Mucosa of descending colon (tissue), 3 donors: ENCODE measurements at places on chromosomes 11 and 22.

- DNase-seq: no peak
Measured at GRCh38 chr11:67366961-67367760, 6.2 kb downstream of the CLCF1 start.

DNA sequence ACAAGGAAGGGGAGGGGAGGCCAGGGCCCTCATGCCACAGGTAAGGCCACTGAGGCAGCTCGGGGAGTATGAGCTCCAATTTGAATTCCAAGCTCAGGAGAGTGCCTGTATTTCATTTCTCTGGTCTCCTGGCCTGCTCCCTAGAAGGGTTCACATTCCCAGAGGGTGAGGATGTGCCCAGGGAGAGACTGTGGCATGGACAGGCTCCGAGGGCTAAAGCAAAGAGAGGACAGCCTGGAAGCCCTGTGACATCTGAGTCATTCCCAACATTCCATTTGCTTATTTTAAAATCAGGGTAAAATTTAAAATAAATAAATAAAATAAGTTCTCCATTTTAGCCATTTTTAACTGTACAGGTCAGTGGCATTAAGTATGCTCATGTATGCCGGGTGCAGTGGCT is 18.6 kb upstream of the FOLR1 start:
- DNase-seq: no peak

- no peak for DNase-seq
Measured at GRCh38 chr11:112996994-112997393, 35.8 kb downstream of the NCAM1 start.

DNA sequence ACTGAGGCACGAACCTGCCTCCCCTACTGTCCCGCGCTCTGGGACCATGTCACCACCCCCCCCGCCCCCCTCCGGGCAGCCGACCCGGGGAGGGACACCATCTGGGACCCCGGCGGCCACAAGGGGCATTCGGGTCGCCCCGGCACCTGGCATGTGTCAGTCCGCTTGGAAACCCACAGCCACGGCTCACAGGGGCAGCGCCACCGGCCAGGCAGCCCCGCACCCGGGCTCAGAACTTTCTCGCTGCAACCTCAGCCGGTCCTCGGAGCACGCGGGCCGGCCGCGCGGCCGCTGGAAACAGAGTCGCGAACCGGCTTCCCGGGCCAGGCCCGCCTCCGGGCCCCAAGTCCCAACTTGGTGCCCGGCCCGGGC is 159.9 kb upstream of the GRK3 start:
- peak; percentile 46 for DNase-seq

- peak; percentile 58 for DNase-seq
Measured at GRCh38 chr11:65871811-65872548, 620 bp downstream of the EFEMP2 start.

- DNase-seq: no peak
Measured at GRCh38 chr11:79600711-79601110, 159.9 kb upstream of the TENM4 start.

- no peak for DNase-seq
Measured at GRCh38 chr11:82229341-82229740, 504.3 kb downstream of the FAM181B start.

- no peak for DNase-seq
Measured at GRCh38 chr22:42433754-42434682, 1.8 kb upstream of the NFAM1 start.
